ENCODE measurements at places on chromosomes 16 and 17.
A peak's percentile ranks its signal among the peaks of the same experiment; 100 is the strongest.

DNA sequence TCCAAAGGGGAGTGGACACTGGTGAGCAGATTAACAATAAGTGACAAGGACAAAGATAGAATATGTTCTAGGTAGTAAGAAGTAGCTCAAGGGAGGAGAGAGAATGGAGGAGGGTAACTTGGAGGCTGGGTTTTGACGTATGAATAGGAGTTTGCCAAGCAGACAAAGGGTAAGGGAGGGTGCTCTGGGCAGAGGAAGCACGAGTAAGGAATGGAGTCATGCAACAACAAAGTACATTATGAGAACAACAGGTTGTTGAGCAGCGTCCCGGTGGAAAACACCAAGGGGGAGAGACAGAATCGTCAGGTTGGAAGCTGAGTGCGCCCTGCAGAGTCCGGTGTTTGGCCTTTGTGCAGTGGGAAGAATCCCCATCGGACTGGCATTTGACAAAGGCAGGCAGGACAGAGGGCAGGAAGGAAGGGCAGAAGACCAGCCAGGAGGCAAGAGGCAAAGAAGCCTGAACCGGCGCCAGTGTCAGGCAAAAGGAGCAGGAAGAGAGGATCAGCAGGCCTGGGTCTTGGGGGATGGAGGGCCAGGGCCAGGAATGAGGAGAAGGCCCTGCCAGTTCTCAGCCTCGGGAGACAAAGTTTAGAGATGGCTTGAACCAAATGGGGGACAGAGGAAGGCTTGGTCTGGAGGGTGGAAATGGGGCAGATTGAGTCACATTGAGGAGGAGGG, 134.3 kb upstream of the TNRC6C start:
- no peak for DNase-seq

GRCh38 chr17:38604479-38605403, 1.0 kb downstream of the SRCIN1 start:
- peak; percentile 31 for DNase-seq

- DNase-seq = peak; percentile 34
These were observed 1.6 kb downstream of the CMIP start for GRCh38 chr16:81445966-81446906.

- no peak for DNase-seq
These were observed 36.8 kb downstream of the NLRC5 start for GRCh38 chr16:57025941-57026777.

DNA sequence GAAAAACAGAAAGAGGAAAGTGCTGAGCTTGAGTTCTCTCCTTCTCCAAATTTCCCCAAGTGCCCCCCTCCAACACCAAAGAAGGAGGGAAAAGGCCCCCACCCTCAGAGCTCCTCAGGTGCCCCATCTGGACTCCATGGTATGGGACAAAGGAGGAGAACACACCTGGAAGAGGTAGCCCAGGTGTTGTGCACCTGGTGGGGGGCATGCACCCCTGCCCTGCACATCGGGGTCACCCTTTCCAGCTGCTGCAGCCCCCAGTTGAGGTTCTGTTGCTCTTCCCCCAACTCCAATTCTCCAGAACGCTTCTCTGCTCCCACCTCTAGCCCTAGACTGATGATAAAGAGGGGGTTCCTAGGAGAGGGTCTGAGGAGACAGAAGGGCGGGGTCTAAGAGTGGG, 3.0 kb upstream of the COL1A1 start:
- no peak for DNase-seq

GRCh38 chr16:50917950-50918703, 176.2 kb downstream of the CYLD start:
- DNase-seq = no peak

DNA sequence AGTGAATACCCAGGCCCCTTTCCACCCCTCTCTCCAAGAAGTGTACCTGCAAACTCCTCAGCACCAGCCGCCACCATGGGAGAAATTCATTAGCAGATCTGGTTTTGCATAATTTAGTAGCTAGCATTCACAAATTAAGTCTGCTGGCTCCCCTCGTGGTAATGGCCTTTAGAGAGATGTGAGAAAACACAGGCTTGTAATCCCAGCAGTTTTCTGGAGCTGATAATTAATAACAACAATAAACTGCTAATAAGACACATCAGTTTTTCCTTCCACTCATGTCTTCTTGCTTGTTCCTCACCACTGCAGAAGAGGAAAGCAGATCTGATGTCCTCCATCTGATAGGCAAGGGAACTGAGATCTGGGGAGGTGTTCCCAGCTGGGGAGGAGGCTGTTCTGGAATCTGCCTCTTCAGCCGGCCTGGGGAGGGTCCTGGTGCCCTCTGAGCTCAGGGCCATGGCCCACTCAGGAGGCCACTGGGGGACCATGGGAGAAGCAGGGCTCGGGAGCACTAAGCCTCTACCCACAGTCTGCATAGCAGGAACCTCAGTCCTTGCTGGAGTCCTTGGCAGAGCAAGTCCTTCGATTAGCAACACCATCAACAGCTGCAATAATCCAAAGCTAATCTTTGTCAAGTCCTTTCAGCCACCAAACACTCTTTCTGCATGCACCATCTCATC, 74.2 kb upstream of the DNAJA2 start:
- DNase-seq = no peak

GRCh38 chr17:56373981-56374833, 219.3 kb upstream of the NOG start:
- DNase-seq = no peak

GRCh38 chr17:72614871-72615626, 477.4 kb downstream of the SLC39A11 start:
- no peak for DNase-seq

DNA sequence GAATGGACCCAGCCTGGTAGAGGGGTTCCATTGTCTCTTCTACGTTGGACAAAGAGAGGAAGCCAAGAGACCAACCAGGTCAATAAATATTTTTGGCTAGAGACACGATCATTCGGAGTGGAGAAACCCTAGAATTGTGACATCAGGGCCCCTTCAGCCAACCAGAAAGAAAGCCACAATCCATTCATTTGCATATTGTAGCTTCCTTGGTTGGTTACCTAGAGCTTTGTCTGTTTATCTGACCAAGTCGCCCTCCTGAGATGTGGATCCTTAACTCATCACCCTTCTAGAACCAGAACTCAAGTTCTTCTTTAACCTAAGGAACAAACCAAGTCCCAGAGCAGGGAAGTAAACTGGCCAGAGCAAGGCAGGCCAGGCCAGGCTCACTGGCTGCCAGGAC, at the start of gene CCDC182:
Gene CCDC182 (minus strand): TSS at position 58 of the 400 bp plus-strand sequence. CDS start 27 bp downstream, at position 31.
- DNase-seq = no peak

DNA sequence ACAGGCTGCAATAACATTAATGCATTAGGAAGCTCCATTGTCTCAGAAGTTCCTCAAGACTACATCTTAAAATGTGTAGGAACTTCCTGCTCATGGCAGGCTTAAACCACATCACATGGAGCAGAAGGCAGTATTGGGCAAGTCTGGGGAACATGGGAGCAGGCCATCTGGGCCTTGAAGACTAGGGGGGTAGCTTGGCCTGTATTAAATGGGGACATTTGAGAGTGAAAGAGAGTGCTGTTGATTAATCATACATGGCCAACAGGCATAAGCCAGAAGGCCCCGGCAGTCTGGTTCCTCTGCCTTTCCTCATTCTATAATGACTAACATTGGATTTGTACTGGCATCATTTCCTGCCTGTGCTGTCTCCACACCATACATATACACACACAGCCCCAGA, 25.2 kb upstream of the SLC5A11 start:
- no peak for DNase-seq

GRCh38 chr17:72350073-72350472, 229.3 kb downstream of the SOX9 start:
- no peak for DNase-seq

DNA sequence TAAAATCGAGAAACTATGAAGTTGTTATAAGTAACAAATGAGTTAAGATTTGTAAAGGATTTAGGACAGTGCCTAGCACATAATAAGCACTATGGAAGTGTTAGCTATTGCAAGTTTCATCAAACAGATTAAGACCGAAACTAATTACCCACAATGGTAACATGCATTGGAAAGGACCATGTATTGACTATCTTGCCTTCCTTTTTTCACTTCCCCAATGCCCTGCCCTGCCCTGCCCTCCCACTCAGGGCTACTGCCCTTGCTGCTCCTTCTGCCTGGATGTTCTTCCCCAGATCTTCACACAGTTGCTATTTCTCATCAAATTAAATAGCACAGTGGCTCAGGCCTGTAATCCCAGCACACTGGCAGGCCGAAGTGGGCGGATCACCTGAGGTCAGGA, 202.1 kb upstream of the PSMD7 start:
- no peak for DNase-seq

DNA sequence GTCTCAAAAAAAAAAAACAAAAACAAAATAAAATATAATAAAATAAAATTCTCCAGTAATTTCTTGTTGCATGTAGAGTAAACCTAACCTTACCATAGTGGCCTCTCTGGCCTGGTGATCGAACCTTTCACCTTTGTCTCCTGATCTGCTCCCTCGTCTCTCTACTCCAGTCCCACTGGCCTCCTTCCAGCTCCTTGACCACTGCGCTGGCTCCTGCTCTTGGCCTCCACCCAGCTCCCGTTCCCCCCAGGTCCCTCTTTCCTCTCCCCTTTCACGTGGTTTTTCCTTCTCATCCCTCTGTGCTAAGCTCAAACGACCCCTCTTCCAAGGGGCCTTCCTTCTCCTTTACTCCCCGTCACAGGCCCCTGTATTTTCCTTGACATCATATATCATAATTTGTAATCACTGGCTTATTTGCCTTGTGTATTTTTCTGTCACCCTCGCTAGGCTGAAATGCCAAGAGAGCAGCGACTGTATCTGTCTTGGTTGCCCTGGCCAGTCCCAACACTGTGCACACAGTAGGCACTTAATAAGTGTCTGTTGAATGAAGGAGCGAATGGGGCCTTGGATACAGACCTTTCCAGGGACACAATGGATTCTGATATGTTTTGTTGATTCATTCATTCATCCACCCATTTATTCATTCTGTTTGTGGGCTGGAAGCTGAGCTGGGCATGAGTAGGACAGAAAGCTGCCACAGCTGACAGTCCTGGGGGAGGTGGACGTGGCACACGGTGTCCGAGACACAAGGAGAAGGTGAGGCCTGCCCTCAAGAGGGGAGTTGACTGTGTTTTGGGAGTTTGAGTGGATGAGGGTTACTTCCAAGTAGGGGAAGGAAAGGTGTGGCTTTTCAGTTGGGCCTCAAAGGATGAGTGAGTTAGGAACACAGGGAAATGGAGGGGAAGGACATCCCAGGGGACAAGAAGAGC, 5.8 kb upstream of the SCN4A start:
- DNase-seq = no peak

- no peak for DNase-seq
These were observed 9.8 kb downstream of the OTOP3 start for GRCh38 chr17:74945543-74945942.

GRCh38 chr17:7282752-7283321, 1.3 kb downstream of the SLC2A4 start:
- no peak for DNase-seq

DNA sequence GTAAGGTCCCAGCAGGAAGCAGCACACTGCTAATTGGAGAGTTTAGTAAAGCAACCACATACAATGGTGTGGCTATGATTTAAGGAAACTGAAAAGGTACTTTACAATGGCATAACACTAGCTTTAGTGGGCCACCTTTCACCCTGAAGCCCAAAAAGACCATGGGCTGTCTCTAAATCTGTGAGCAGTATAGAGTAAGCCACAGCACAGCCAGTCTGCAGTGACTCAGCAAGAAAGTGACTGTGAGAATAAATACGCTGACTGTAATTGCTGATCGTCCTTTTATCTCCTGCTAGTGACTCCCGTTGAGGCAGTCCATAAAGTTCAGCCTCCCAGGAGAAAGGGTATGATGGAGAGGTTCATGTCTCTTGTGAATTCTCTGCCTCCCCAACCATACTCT, 679.8 kb upstream of the KIF2B start:
- DNase-seq = no peak

GRCh38 chr16:77555126-77555525, 120.3 kb upstream of the ADAMTS18 start:
- DNase-seq = no peak

GRCh38 chr17:17379197-17379991, 76.2 kb downstream of the NT5M start:
- DNase-seq = no peak

- DNase-seq = peak; percentile 56
These were observed 1.1 kb downstream of the KATNB1 start for GRCh38 chr16:57736419-57737351.

- DNase-seq = no peak
These were observed 37.9 kb upstream of the MTSS2 start for GRCh38 chr16:70723740-70724145.

GRCh38 chr16:70675851-70676513, 9.9 kb downstream of the MTSS2 start:
- DNase-seq = no peak

DNA sequence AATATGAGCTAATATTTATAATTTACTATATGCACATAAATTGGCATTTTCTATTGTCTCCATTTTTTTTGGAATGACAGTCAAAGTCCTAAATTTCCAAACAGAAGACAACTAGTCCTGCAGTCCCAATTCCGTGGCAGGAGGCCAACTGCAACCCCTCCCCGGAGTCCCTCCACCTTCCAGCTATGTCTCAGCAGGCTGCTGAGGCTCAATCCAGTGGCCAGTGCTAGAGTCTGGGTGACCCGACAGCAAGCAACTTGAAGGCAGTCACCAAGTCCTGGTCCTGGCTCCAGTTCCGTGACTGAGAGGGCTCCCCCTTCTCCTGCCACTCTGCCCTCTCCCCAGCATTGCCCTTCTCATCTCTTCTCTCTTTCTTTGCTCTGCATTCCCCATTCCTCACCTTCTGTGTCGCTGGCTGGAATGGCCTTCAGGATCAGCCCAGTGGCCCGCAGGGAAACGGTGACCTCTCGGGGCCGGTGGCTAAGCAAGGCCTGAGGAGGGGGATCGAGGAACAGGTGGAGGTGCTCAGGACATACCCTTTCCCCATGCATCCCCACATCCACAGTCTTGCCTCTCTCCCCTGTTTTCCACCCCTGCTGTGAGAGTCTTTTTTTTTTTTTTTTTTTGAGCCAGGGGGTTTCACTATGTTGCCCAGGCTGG, 22.4 kb upstream of the MFSD6L start:
- DNase-seq = no peak

- DNase-seq = no peak
These were observed 341.2 kb downstream of the GRIN2A start for GRCh38 chr16:9840761-9841665.

DNA sequence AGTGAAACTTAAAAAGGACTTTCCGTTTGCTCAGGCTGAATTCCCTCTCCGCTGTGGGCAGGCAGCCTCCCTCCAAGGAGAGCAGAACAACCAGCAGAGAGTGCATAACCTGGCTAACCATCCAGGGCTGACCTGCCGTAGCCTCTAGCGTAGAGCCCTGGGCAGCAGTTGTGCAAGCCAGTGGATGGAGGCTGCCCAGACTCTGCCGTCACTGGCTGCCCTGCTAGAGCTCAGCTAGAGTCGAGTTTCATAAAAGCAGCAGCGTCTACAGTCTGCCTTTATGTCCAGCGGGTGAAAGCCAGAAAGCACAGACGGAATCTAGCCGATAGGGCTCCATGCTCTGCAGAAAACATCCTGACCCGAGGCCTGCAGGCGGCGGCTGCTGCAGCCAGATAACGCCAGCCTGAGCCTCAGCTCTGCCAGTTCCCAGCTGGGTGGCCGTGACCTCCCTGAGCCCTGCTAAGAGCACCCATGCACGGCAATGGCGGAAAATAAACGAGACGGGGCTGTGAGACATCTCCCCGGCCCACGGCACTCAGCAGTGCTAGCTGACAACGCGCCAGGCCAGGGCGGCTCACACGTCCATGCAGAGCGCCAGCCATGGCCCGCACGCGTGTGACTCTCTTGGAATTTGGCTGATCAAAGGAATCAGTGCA, 231.3 kb downstream of the ENGASE start:
- DNase-seq = no peak

- DNase-seq = no peak
These were observed 4.1 kb downstream of the TRIM65 start for GRCh38 chr17:75892556-75893224.
